ENCODE measurements at places on chromosomes 6 and 20.

DNA sequence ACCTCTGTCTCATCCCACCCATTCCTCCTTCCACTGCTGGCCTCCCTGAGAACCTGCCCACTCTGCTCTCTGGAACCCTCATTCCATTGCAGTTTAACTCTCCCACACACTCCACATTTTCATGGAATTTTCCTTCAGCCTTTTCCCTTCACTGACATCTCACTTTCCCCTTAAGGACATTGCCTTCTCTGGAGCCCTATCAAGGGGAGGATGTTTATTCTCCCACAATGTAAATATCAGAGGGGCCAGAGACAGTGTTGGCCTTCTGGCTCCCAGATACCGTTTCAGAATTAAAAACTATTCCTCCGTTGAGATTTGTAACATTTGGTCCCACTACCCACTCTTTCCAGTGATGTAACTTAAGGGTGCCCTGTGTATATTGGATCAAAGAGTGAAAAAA, 199.5 kb upstream of the KCNK16 start:
- DNase-seq = no peak

DNA sequence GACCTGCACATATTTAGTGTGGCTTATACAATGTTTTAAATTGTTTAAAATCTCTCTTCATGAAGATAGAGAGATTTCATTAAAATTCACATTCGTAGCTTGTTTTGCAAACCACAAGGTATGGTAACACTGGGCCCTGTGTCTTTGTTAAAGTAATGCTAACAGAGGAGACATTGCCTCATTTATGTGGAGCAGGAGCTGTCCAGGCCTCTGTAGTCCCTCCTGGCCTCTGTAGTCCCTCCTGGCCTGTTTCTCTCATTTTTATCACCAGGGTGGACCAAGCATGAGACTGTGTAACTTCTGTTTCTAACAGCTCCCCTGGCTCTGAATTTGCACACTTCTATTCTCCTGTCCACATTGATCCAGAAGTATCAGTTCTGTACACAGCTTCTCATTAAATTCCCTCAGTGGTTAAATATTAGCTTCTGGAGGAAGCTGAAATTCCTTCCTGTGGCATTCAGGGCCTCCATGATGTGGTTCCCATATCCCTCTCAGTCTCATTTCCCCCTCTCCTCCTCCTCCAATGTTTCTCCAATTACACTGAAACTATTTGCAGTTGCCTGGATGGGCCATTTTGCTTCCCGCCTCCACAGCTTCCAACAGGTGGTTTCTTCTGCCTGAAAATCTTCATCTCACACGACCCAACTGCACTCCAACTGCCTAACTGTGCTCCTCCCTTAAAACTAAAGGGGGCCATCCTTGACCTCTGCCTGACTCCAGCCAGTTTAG, 340.4 kb downstream of the SYNE1 start:
- no peak for DNase-seq

DNA sequence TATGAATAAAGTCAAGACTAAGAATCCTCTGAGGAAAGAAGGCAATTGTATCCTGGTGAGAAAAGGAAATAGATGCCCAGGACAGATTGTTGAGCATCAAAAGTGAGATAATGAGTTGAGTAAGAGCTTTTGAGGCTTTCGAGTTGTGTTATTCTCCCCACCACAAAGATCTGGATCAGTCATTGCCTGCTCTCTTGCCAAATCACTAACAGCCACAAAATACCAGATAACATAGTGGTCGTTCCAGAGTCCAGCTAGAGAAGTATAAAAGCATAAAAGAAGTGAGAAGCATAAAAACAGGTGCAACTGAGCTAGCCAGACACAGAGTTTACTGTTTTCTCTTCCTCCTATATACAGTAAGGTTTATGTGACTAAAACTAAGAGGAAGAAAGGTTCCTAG, 4.9 kb downstream of the SPINT4 start:
- DNase-seq = peak; percentile 12

DNA sequence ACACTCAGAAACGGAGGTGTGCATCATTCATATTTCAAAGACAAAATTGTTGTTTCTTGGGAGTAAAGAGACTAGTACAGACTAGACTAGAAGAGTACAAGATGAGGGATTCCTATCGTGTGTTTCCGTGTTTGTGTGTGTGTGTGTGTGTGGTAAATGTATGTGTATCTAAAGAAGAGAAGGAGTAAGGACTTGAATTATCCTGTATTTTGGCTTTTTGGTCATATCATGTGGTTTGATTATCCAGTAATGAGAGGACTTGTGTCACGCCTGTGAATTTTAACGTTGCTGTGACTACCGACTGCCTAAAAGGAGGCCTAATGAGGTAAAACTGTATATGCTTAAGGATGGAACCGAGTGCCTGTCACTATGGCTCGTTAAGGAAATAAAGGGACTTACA, 44.4 kb upstream of the MAP7 start:
- DNase-seq = no peak

GRCh38 chr20:33010674-33011449, 3.4 kb downstream of the BPIFB2 start:
- no peak for DNase-seq

DNA sequence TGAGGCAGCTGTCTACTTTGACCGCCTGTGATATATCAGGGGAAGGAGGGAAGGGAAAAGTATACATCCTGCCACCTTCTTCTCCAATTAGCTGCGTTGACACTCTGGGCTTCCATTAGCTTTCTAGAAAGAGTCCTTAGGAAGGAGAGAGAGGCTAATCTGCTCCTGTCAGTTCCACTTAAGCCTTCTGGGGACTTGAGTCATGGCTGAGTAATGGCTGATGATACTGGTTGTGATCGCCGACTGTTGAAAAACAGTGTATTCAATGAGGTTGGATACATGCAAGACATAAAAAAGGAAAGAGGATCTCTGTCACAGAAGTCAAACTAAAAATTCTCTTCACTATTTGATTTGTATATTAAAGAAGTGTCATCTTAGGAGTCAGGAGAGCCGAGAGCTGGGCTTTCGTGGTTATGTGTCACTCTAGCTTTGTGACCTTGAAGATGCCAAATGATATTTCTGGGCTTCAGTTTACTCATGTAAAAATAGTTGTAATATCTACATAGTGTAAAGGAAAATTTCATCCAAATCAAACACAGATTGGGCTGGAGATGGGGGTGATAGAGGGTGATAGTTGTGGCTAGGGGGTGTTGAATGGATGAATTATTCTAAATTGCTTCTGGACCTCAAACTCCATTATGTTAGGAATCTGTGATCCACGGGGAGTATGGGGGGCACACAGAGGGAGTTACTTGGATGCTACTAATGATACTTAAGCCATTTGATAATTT, 189.0 kb downstream of the UST start:
- DNase-seq = no peak

GRCh38 chr6:48426636-48427035, 315.6 kb upstream of the PTCHD4 start:
- DNase-seq = no peak

- no peak for DNase-seq
These were observed 324.7 kb upstream of the RUNX2 start for GRCh38 chr6:45003387-45003786.
